CD4-positive, alpha-beta T cell treated with Interleukin-12 subunit alpha and Interleukin-12 subunit beta, for 1 hour (primary cell): ENCODE measurements at places on chromosomes 1 and 21.
A peak's percentile ranks its signal among the peaks of the same experiment; 100 is the strongest.

DNA sequence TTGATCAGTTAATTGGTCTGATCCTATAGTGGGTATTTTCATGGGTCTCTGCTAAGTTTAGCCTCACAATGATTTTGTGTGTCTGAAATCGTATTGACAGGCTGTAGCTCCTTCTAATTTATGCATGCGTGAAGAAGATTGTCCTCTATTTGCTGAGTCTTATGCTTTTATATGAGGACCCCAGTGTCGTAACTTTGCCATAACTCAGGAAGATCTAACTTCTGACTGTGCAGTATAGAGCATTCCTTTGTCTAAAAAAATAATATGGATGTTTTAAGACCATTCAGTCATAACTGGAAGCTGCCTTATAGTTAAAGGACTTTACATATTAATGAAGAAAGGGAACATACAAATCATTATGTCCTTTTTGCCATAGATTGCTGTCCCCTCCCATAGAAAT lies 73.3 kb downstream of the CAMTA1 start:
- DNase-seq = no peak

DNA sequence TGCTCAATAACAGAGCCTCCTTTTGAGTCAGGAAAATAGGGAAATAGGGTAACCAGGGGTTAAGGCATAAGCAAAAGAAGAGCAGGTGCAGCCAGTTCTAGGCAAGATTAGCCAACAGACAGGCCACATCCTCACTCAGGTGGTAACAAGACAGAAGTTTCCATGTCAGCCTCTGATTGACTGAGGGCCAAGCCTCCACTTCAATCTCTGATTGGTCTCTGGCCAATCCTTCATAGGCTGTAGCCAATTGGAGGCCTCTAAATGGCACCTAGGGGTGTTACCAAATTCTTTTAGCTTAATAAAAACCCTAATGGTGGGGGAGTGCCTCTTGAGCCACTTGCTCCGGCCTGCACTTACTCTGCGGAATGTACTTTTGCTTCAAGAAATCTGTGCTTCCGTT lies 37.2 kb downstream of the LACTBL1 start:
- DNase-seq = no peak

- DNase-seq = no peak
These were observed 14.6 kb downstream of the FOXD2 start for GRCh38 chr1:47452426-47452825.

DNA sequence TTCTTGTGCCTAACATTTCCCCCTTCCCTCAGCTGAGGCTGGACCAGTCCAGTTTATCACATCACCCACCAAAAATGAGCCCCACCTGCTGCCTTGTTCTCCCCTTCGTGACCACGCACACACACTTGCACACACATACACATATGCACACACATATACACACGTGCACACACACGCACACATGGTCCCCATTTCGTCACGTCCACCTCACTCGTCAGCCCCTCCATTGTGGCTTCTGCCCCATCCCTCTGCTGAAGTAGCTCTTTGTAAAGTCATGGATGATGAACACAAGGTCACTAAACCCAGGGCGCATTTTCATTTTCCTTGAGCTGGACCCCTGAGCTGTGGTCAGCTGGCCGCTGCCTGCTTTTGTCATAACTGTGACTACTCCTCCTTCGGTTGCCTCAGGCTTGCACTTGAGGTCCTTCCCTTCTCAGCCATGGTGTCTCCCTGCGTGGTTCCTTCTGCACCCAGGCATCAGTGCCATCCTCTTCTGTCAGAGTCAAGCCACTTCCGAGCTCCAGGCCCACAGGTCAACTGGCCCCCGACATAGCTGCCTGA lies 93.8 kb downstream of the SYT2 start:
- no peak for DNase-seq

GRCh38 chr1:193919827-193920226 lies 733.4 kb upstream of the B3GALT2 start:
- no peak for DNase-seq

GRCh38 chr1:179296356-179297104 lies 2.9 kb downstream of the SOAT1 start:
- no peak for DNase-seq

GRCh38 chr1:119943216-119943615 lies 46.9 kb upstream of the ADAM30 start:
- no peak for DNase-seq

DNA sequence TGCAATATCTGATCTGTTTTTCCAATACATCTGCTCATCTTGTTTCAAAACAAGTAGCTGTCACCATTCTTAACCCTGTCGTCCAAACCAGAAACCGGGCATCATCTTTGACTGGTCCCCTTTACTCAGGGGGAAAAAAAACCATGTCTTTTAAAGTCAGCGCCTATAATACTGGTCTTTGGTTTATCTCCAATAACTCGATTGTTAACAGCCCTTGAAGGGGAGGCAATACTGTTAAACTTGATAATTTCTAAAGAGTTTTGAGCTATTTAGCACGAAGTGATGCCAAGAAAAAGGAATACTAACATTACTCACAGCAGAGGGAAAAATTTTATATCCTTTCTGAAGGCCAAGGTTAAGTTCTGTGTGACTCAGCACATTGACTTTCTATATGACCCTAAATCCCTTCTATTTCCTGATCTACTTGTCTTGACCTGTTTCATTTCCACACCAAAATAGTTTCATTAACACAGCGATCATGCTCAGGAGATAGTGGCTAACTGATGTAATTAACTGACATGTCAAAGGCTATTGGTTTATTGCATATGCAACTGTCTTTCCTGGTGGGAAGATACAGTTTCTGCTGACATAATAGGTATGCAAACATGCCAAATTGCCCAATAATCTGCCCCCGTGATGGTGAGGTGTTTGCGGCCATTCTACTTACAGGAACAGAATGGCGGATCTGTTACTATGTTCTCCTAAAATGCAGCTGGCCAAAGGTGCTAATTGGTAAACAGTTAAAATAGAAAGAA lies 59.1 kb downstream of the NFIA start:
- no peak for DNase-seq

DNA sequence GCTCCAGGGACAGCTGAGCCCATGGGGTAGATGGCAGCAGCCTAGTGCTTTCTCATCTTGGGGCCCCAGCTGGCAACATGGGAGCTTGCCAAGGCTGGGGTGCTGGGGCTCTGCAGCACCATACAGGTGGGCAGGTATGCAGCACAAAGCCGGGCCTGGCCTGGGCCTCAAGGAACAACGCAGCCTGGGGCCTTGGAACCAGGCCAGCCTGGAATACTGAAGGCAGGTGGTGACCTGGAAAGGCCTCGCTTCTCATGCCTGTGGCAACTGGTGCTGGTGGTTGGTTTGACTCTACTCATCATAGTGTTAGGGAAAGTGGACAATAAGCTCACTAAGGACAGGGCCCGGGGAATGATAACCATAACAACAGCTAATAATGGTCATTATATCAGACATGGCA lies 27.0 kb upstream of the SDHB start:
- no peak for DNase-seq

DNA sequence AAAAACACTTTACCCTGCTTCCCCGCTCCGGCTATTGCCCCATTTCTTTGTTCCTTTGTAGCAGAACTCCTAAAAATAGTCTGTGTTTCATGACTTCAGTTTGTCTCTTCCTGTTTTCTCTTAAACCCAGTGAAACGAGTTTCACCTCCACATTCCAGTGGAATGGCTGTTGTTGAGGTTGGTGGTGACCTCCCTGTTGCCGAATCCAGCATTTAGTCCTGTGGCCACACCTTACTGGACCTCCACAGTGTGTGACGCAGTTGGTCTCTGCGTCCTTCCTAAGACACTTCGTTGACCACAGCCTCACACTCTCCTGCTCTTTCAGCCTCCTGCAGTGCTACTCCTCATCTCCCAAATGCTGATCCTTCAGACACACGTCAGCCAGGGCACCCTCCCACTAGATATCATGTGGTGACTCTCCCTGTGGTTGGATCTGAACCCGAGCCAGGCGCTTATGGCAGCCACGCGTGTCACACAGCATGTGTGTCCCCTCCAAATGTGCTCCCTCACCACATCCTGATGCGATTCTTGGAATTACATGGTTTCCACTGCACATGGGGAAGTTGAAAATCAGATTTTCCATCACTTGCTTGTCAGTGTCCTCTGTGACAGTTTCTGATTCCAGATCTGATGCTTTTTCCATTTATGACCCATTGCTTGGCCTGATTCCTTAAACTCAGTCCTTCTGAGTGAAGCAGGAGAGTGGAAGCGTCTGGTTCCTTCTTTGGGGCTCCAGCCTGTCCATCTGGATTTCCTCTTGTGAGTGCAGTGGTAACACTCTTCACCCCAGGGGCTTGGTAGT lies 99.1 kb upstream of the ARTN start:
- DNase-seq = no peak

GRCh38 chr1:92945748-92946270 lies 15.5 kb downstream of the DIPK1A start:
- no peak for DNase-seq

- DNase-seq = peak; percentile 4
These were observed 69.0 kb downstream of the VWA5B1 start for GRCh38 chr1:20359451-20360330.

GRCh38 chr1:20997602-20998224 lies 179.0 kb downstream of the EIF4G3 start:
- DNase-seq = no peak

DNA sequence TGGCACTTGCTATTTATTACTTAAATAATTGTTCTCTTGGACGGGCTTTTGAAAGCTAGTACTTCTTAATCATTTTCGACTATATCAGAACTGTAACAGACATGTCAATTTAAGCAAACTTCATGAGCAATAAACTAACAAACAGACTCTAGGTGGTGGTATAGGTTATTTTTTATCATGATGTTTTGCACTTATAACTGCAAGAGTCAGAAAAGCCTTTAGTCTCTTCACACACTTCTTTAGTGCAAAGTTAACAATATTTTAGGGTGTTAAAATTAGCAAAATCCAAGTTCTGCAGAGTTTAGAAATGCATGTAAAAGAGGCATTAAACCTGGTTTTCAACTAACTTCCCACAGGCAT lies 2.2 kb downstream of the NRIP1 start:
- peak; percentile 35 for DNase-seq

- no peak for DNase-seq
These were observed 19.8 kb upstream of the PTAFR start for GRCh38 chr1:28196330-28196729.

- DNase-seq = no peak
These were observed 149.0 kb upstream of the RAB4A start for GRCh38 chr1:229121845-229122436.

DNA sequence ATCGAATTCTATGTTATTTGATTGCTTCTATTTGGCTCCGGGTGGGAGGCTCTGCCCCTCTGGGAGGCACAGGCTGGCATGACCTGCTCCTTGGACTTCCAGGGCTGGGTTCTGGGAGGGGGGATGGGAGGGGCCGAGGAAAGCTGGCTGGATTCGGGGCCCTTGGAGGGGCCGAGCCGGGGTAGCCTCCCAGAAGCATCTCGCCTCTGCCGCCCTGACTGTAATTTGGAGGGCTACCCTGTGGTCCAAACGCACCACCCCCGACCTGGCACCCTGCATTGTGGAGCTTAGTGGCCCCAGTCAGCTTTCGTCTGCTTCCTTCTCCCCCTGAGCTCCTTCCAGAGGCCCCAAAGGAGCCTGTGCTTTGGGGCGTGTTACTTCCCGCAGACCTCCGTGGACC lies 85.4 kb upstream of the TMEM51 start:
- DNase-seq = no peak

GRCh38 chr21:15308333-15308732 lies 243.5 kb upstream of the NRIP1 start:
- no peak for DNase-seq

GRCh38 chr1:23150125-23150524 lies 18.5 kb downstream of the LUZP1 start:
- DNase-seq = no peak

- DNase-seq = no peak
These were observed 86.2 kb downstream of the ATG4C start for GRCh38 chr1:62870148-62870547.

- no peak for DNase-seq
These were observed 15.4 kb downstream of the COL18A1 start for GRCh38 chr21:45420061-45421041.

DNA sequence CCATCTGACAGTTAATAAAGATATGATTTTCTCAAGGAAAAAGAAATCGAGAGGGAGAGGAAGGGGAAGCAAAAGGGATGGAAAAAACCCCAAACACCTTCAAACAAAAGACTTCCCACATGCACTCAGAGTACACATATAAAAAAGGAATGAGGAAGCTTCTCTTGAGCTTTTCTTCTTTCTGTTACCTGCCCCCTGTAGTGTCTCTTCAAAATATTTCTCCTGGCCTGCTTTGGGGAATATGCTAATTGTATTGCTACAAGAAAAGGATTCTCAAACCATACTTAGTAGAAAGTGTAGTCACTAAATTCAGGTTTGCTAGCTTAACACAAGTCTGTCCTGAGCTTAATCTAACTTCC lies 58.7 kb downstream of the KIF14 start:
- no peak for DNase-seq

GRCh38 chr21:18495523-18495922 lies 91.9 kb upstream of the TMPRSS15 start:
- no peak for DNase-seq

DNA sequence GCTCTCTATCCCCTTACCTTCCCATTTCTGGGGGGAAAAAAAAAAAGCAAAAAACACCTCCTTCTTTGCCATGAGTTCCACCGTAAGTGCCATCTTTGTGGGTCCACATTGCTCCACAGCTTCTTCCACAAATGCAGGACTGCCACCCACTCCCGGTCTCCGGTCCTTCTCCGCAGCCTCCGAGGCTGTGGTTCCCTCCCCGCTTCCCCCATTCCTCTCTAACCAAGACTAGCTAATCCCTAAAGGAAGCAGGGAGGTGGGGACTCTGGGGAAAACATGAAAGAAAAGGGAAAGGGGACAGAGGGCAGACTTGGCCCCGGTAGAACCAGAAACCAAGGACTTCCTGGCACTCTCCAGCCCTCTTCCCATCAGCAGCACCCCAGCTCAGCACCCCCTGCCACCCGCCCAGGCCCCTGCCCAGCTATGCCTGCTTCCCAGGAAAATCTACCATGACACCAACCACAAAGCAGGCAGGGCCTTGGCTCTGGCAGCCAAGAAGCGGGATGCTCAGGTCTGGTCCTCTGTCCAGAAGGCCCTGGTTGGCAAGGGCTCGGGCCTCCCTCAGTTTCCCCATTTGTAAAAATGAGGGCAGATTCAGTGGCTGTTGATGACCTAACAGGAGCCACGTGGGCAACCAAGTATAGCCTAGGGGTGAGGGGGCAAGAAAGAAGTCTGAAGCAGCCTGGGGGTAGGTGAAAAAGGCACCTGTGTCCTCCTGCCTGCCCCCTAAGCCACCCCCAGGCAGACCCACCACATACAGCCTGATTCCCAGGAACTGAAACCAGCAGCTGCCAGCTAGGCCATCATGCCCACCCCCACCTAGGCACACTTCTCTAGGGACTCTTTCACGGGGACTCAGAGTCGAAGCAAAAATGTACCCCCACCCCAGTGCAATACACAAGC lies 2.5 kb downstream of the EPHA2 start:
- DNase-seq = no peak

DNA sequence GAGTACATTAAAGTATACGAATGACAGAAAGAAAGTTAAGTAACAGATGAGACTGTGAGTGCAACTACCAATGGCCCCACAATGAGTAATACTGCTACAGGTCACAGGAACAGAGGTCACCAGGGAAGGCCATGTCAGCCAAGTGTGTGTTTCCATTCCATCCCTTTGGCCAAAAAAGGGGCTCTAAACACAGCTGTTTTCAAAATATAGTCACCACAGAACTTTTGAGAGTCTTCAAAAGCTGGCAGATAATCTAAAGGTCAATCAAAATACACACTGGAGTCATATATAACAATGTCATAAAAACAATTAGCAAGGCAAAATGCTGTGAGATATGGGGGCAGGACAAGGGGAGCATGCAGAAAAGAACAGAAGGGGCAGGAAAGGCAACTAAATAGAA lies 10.2 kb downstream of the USP24 start:
- DNase-seq = no peak

GRCh38 chr1:173405834-173406233 lies 71.3 kb upstream of the PRDX6 start:
- DNase-seq = no peak
